CD4-positive, alpha-beta T cell treated with Interleukin-12 subunit alpha and Interleukin-12 subunit beta, for 1 hour (primary cell): ENCODE measurements at places on chromosomes 2 and 18.

- no peak for DNase-seq
Observed at GRCh38 chr2:148238561-148238960, 217.7 kb downstream of the MBD5 start.

GRCh38 chr2:207112785-207113184 is 53.0 kb downstream of the KLF7 start:
- DNase-seq, result no peak

GRCh38 chr18:14120926-14121325 is 11.3 kb downstream of the ZNF519 start:
- DNase-seq, result no peak

DNA sequence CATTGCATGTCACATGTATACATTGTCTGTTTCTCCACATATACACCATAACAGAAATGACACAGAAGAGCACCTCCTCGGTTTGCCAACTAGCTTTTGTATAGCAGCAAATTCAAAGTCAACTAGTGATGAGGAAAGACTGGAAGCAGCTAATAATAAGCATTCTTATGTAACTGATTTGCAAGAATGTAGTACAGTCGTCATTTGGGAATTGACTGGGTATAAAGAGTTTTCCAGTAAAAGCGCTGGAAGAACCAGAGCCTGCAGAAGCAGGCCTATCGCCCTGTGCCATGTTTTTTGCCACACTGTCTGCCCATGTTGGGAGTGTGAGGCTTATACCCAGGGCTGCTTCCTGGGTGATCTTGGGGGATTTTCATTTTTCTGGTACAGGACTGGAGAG is 310.6 kb downstream of the GBX2 start:
- DNase-seq, result no peak

- DNase-seq, result no peak
Observed at GRCh38 chr2:26640331-26640745, 828 bp downstream of the CIB4 start.

- no peak for DNase-seq
Observed at GRCh38 chr18:6877288-6877687, 147.8 kb downstream of the ARHGAP28 start.

DNA sequence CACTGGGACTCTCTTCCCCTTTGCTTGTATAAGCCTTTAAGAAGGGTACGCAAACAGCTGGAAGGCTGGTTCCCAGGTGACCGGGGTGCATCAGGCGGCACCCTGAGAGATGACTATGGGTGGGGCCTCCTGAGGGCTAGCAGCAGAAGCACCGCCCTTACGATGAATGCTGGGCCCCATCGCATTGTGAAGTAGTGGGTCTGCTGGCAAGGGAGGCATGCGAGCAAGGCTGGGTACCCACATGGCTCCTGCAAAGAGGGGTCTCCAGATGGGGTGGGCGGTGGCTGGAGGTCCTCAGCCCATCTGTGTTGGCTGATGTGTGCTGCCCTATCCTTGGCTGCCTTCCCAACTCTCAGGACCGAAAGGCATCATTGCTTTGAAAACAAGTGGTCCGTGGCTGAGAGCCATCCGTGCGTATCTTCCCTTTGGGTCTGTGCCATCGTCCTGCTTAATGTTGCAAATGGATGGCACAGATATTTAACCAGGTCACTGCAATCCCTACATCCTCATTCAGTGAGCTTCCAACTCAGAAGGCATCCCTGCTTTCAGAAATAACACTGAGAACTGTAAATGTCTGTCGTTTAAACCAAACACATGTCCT is 83.5 kb upstream of the GPC1 start:
- DNase-seq, result no peak

GRCh38 chr2:237574894-237575868 is 8.8 kb downstream of the PRLH start:
- no peak for DNase-seq

DNA sequence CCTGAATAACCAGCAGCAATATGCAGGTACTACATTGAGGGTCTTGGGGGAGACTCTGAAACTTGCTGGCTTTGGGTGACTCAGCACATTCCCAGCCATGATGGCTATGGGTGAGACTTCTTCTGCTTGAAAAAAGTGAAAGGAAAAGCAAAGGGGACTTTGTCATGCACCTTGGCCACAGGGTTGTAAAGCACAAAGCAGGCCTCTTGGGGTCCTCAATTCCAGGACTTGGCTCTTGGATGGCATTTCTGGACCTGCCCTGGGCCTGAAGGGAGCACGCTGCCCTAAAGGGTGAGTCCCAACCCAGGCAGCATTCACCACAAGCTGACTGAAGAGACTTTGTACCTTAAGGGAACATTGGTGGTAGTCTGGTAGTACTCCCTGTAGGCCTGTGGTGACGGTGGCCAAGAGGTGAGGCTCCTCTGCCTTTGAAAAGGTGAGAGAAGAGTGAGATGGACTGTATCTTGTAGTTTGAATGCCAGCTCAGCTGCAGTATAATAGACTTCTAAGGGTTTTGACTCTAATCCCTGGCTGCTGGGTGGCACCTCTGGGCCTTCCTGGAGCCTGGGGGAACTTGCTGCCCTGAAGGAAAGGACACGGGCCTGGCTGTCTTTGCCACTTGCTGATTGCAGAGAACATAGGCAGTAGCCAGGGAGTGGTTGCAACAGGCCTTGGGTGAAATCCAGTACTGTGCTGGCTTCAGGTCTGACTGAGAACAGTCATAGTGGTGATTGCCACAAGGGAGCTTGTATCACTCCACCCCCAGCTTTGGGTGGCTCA is 36.5 kb upstream of the CYTIP start:
- no peak for DNase-seq

GRCh38 chr18:79964330-79965118 is at the start of gene HSBP1L1:
Gene HSBP1L1, plus strand, starts transcription at chr18:79964643. Its CDS starts 93 bp downstream, at chr18:79964736.
- peak; percentile 71 for DNase-seq

- DNase-seq, result no peak
Observed at GRCh38 chr2:53131416-53131815, 636.2 kb upstream of the CHAC2 start.

DNA sequence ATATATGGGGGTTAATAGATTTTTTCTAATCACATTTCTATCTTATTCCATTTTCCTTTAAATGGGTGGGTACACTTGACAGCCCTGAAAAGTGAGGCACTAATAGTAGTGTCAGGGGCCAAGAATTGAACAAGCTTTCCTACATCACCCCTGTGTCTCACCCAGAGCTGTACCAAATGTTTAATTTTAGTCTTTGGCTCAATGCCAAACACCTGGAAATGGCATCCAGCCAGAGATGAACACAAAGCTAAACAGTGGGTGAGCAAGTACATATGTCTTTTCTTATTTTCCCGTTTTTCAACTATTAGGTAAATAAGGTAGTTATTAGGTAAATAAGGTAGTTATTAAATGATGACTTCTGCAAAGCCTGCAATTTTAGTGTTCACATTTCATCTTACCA is 276.3 kb upstream of the ERBB4 start:
- no peak for DNase-seq

- no peak for DNase-seq
Observed at GRCh38 chr2:95079199-95079683, 42.4 kb downstream of the MRPS5 start.

GRCh38 chr2:45649462-45649857 is 2.0 kb upstream of the PRKCE start:
- DNase-seq, result no peak

GRCh38 chr2:145412155-145412554 is 892.2 kb upstream of the ZEB2 start:
- no peak for DNase-seq

GRCh38 chr2:161124201-161124600 is 36.0 kb upstream of the TANK start:
- DNase-seq, result no peak

- no peak for DNase-seq
Observed at GRCh38 chr2:38245114-38245641, 131.9 kb downstream of the ATL2 start.
